Progenitor cell of endocrine pancreas (in vitro differentiated cells): ENCODE measurements at places on chromosomes 12 and 14. TPM values are rescaled to one million over a fixed set of nuclear protein-coding genes. Genes with fewer than 3 reads are reported as not detected.
A peak's percentile ranks its signal among the peaks of the same experiment; 100 is the strongest.

DNA sequence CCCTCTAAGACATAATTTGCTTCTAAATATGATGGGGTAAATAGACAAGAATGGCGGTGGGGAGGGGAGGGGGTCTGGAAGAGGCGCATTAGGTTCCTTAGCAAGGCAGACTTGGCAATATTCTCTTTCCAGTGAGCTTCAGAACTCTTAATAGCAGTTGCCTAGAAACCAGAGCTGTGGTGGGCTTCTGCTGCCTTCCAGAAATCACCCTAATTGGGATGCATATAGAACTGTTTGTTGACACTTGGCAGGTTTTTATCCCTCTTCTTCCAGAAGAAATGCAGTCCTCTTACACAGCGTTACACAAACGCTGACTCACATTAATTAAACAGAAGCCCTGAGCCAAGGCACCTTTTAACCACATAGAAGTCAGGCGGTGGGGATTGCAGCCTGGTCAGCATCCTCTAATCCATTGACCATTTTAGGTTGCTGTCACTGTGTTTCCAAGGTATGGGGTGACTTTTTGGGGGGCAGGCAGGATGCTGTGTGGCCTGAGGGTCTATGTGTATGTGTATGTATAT lies 114.1 kb downstream of the CCDC60 start:
- DNase-seq: no peak

GRCh38 chr14:57747036-57747435 lies 118.9 kb downstream of the SLC35F4 start:
- DNase-seq: no peak

PTPRB gene
- total RNA-seq: 0.38 and 0.55 TPM in 2 replicates

DNA sequence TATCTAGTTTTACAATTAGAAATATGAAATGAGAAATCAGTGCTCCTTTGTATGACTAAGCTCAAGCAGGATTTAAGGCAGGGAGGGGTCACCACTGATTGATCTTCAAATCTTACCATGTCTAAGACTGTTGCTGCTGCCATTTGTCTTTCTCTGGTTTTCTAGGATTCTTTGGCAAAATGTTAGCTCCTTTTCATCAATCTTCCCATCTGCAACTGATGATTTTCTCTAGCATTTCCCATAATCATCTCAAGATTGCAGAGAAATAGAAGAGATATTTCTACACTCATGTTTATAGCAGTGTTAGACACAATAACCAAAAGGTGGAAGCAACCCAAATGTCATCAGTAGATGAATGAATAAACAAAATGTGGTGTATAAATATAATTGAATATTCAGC lies 175.0 kb downstream of the RAD51B start:
- DNase-seq: no peak

- peak; percentile 41 for DNase-seq
Observed at GRCh38 chr12:121110211-121110940, 22.3 kb upstream of the P2RX7 start.

CLEC7A gene
- not detected in 2 replicates for total RNA-seq

PPP1R1A gene
- 22.1 and 22.3 TPM in 2 replicates for total RNA-seq

SPRING1 gene
- total RNA-seq: 63.2 and 64.4 TPM in 2 replicates

DNA sequence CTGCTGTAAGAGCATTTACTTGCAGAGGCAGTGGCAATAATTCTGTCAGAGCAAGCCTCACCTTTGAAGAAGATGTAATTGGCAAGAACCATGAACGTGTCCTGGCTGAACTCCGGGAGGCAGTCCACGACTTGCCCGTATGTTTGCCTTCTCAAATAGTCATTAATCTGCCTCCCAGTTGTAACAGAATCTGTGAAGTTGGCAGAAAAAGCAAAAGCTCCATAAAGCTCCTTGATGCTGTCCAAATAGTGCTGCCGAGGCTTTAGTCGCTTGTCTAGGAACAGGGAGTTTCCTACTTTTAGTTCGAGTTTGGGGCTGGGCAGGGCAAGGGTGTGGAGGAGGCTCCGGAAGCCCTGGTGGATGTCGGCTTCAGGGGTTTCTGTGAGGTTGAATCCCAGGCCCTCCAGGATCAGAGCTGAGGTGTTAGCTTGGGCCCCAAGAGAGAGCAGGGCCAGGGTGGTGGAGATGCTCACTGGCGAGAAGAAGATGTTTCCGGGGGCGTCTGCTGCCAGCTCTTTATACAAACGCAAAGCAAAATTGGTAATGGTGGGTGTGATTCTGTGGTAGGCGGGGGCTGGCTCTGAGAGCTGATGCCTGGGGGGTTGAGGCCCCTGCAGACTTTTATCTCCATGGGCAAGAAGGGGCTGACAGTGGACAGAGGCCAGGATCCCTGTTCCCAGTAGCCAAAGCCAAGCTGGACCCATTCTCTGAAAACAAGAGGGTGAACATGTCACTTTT lies 4.4 kb downstream of the SERPINA11 start:
- no peak for DNase-seq
